ENCODE measurements at places on chromosomes 16 and 17.

GRCh38 chr16:4814046-4814445 is 11.6 kb upstream of the ROGDI start:
- no peak for DNase-seq

GRCh38 chr16:50908468-50908867 is 166.6 kb downstream of the CYLD start:
- no peak for DNase-seq

DNA sequence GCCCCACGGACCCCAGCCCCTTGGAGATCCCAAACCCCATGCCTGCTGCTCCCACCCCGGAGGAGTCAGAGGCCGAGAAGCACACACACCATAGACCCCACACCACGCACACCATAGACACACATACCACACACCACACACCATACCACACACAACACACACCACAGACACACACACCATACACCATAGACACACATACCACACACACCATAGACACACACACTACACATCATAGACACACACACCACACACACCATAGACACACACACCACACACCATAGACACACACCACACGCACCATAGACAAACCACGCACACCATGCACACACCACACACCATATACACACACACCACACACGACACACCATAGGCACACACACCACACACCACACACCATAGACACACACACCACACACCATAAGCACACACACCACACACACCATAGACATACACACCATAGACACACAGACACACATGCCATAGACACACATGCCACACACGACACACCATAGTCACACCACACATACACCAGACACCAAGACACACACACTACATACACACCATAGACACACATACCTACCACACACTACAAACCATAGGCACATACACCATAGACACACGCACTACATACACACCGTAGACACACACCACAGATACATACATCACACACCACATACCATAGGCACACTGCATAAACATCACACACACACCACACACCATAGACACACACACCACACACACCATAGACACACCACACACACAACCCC is 11.3 kb downstream of the TBC1D16 start:
- no peak for DNase-seq

- DNase-seq: no peak
Measured at GRCh38 chr17:80177986-80178595, 8.3 kb downstream of the CARD14 start.

- DNase-seq: no peak
Measured at GRCh38 chr17:42591411-42591810, 13.9 kb upstream of the PSMC3IP start.

DNA sequence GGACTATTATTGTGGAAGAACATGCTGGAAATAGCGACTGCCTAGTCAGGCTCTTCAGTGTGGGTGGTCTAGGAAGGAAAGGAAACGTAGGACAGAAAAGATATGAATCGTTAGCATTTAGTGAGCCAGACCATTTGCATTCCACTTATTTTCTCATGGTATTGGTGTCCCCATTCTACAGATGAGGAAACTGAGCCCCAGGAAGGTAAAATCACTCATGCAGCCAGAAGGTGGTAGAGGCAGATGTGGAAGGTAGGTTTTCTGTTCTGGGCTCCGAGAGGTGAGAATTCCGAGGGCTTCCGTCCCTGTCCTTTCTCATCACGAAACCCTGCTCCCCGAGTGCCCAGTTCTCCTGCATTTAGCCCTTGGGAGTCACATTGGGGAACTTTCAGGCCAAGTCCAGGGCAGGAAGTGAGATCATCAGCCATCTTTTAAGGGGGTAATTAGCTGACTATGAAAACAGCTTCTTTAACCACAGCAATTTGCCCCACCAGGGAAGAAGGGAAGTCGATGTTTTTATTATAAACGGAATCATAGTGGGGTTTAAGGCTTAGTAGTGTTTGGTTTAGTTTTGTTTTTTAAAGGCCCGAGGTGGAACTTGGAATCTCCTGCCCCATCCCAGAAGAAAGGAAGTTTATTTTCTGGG is 110.7 kb upstream of the IRX3 start:
- no peak for DNase-seq

DNA sequence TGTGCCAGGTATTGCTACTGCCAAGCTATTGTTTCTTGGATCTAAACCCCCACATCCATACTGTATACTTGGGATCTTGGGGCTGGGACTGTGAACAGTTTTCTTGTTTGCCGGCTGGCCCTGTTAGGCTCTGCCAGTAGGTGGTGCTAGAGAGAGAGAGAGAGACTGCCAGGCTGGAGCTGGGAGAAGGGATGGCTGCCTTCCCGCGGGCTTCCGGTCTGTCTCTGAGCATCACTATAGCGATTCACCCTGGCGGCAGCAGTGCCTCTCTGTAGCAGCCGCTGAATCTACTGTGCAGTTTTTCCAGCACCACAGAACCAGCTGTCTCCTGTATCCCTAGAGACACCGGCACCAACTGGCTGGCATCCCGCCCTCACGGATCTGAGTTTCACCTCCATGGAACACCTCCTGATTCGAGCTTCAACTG is 201.2 kb downstream of the UTP18 start:
- peak; percentile 32 for DNase-seq

GRCh38 chr16:80027007-80027965 is 426.7 kb upstream of the MAF start:
- peak; percentile 19 for DNase-seq

DNA sequence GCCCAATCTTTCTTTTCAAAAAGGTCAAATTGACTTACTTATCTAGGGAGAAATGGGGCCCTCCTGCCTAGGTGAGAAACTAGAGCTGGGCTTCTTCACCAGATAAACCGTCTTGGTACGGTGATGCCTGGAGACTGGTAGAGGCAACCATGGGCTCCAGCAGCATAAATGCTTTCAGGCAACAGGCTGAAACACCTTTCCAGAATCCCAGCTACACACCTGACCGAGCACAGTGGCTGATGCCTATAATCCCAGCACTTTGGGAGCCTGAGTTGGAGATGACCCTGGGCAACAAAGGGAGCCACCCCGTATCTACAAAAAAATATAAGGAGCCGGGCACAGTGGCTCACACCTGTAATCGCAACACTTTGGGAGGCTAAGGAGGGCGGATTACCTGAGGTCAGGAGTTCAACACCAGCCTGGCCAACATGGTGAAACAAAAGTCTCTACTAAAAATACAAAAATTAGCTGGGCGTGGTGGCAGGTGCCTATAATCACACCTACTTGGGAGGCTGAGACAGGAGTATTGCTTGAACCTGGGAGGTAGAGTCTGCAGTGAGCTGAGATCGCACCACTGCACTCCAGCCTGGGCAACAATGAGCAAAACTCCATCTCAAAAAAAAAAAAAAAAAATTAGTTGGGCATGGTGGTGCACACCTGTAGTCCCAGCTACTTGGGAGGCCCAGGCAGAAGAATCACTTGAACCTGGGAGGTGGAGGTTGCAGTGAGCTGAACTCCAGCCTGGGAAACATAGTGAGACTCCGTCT is 8.0 kb downstream of the TRAF4 start:
- DNase-seq: no peak

All from T-helper 22 cell (primary cell).